A549 treated with Mapracorat at 1 μM for 4 hours (cell line): ENCODE measurements at places on chromosomes 4 and X. TPM values are rescaled to one million over a fixed set of nuclear protein-coding genes. Genes with fewer than 3 reads are reported as not detected.

The CXCL8 gene
- 5.2 to 15.3 TPM (median 9.0 TPM) in 5 replicates for total RNA-seq

The UTP3 gene
- 33.8 to 45.5 TPM (median 34.6 TPM) in 5 replicates for total RNA-seq

The CISD2 gene
- total RNA-seq: 36.3 to 41.3 TPM (median 38.7 TPM) in 5 replicates

The NAA11 gene
- not detected in 5 replicates for total RNA-seq

The SPANXN4 gene
- total RNA-seq: not detected in 5 replicates

The SLC26A1 gene
- total RNA-seq: 0.14 to 0.60 TPM (median 0.18 TPM) in 5 replicates

The NPFFR2 gene
- not detected in 5 replicates for total RNA-seq

The P2RY4 gene
- not detected in 5 replicates for total RNA-seq

The CT45A2 gene
- not detected in 5 replicates for total RNA-seq

The DMD gene
- not detected in 5 replicates for total RNA-seq

The MORC4 gene
- 29.7 to 42.8 TPM (median 31.0 TPM) in 5 replicates for total RNA-seq

The ANOS1 gene
- total RNA-seq: 0.02 to 0.20 TPM (median 0.08 TPM) in 4 of 5 replicates, not detected in the other

The FAM9B gene
- total RNA-seq: not detected in 5 replicates

The WDR17 gene
- 1.3 to 3.3 TPM (median 1.9 TPM) in 5 replicates for total RNA-seq

The ODAM gene
- total RNA-seq: not detected in 5 replicates

The TLR8 gene
- total RNA-seq: not detected in 5 replicates

The RCHY1 gene
- total RNA-seq: 13.2 to 18.6 TPM (median 15.4 TPM) in 5 replicates

The EDNRA gene
- total RNA-seq: 0.11 to 0.32 TPM (median 0.30 TPM) in 5 replicates

The SORCS2 gene
- total RNA-seq: 3.4 to 6.4 TPM (median 4.8 TPM) in 5 replicates

The TRIM61 gene
- total RNA-seq: not detected in 5 replicates

The TMEM150C gene
- 0.53 to 1.4 TPM (median 1.0 TPM) in 5 replicates for total RNA-seq

The HGFAC gene
- 0.07 to 0.31 TPM (median 0.19 TPM) in 5 replicates for total RNA-seq

The ZNF157 gene
- total RNA-seq: not detected in 5 replicates

The F8A2 gene
- not detected in 5 replicates for total RNA-seq

The LNX1 gene
- 0.03 to 0.04 TPM in 2 of 5 replicates, not detected in the others for total RNA-seq
